Transverse colon (tissue), 4 donors: ENCODE measurements at places on chromosomes 2 and 18.

- no peaks in the 10 kb centered on the region for H3K27me3 ChIP-seq
- no peak for DNase-seq
- no peaks in the 10 kb centered on the region for H3K36me3 ChIP-seq
Measured at GRCh38 chr2:236665572-236666118, 96.0 kb downstream of the ACKR3 start.

DNA sequence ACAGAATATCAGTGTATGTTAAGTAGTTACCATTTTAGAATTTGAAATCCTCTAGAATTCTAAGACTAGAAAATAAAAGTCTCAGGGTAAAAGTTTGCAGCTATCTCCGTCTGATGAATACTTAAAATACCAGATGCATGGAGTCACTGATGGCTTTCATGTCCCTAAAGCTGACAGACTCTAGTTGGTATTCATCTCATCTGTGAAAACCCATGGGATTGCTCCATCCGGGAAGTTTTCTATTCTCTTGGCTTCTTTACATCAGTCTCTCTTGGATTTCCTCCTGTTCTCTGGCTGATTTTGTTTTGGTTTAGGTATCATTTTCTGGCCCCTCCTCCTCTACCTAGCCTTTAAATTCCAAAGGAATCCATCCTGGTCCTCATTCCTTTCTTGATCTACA, 465.6 kb upstream of the POU3F3 start:
- H3K4me1 ChIP-seq, result no peaks in the 10 kb centered on the region
- H3K4me3 ChIP-seq, result no peak overlapping the region
- H3K36me3 ChIP-seq, result no peaks in the 10 kb centered on the region

- H3K4me1 ChIP-seq, result peaks cover 45% of the 10 kb centered on the region
- DNase-seq, result no peak
- H3K27ac ChIP-seq, result no peak overlapping the region
- H3K36me3 ChIP-seq, result no peaks in the 10 kb centered on the region
- no peaks in the 10 kb centered on the region for H3K27me3 ChIP-seq
Measured at GRCh38 chr2:62303788-62304187, 107.9 kb downstream of the B3GNT2 start.

GRCh38 chr18:23512641-23513040, 9.3 kb downstream of the RMC1 start:
- no peaks in the 10 kb centered on the region for H3K4me1 ChIP-seq
- no peaks in the 10 kb centered on the region for H3K27me3 ChIP-seq
- no peak overlapping the region for H3K27ac ChIP-seq
- no peak overlapping the region for H3K4me3 ChIP-seq
- no peak for DNase-seq
- no peaks in the 10 kb centered on the region for H3K36me3 ChIP-seq

DNA sequence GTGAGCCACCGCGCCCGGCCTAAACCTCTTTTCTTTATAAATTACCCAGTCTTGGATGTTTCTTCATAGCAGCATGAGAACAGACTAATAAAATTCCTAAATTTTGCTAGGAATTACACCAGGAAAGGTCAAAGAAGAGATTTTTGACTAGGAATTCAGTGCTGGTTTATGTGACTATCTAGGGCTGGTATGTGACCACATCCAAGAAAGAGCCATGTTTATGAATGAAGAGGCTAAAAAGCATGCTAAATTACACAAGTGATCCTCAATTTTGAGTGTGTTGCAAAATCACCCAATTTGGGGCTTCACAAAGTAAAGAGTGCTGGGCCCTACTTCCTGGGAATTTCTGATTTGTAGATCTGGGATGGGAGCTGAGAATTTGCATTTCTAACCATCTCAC, 123.6 kb downstream of the CSRNP3 start:
- no peak overlapping the region for H3K27ac ChIP-seq
- H3K27me3 ChIP-seq, result no peaks in the 10 kb centered on the region
- H3K4me1 ChIP-seq, result peaks cover 12% of the 10 kb centered on the region
- H3K4me3 ChIP-seq, result no peak overlapping the region
- H3K36me3 ChIP-seq, result no peaks in the 10 kb centered on the region
